ENCODE measurements at places on chromosomes 6 and 20.

DNA sequence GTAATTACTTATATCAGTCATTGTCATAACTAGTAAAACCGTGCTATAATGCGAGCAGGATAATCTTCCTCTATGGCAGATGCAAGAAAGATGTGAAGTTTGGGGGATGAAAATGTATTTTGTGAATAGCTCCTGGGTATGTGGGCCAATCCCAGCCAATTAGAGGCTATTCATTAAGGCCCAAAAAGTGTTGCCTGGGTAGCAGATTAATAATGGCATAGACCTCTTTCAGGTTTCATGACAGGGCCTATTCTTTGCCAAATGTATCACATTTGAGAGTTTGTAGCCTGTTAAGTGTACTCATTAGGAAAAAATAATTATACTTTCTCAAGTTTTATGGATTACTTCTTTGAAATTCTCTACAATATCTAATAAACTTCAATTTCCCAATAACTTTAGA, 199.2 kb upstream of the POU3F2 start:
- DNase-seq = no peak

- DNase-seq = no peak
Measured at GRCh38 chr20:22944062-22944461, 91.0 kb upstream of the SSTR4 start.

GRCh38 chr6:169972101-169972651, 220.8 kb downstream of the ERMARD start:
- DNase-seq = no peak

GRCh38 chr20:60465993-60466686, 507.9 kb downstream of the CDH26 start:
- no peak for DNase-seq

- no peak for DNase-seq
Measured at GRCh38 chr6:160252073-160252813, 6.4 kb downstream of the SLC22A2 start.

DNA sequence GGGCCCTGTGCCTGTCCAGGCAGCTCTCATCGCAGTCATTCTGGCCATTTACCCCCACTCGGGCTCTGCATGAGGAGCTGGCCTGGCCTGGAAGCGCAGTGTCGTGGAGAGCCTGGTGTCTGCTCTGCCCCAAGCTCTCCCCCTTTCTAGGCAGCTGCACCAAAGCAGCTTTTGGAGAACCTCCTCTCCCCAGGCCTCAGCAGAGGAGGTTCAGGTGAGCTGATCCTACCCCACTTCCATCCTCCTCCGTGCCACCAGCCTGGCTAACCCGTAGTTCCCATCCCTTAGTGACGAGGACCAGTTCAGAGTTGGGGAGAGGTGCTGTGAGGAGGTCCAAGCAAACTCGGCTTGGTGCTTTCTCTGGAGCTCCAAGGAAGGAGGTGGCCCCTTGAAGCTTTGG, 30.5 kb upstream of the PHACTR3 start:
- no peak for DNase-seq

DNA sequence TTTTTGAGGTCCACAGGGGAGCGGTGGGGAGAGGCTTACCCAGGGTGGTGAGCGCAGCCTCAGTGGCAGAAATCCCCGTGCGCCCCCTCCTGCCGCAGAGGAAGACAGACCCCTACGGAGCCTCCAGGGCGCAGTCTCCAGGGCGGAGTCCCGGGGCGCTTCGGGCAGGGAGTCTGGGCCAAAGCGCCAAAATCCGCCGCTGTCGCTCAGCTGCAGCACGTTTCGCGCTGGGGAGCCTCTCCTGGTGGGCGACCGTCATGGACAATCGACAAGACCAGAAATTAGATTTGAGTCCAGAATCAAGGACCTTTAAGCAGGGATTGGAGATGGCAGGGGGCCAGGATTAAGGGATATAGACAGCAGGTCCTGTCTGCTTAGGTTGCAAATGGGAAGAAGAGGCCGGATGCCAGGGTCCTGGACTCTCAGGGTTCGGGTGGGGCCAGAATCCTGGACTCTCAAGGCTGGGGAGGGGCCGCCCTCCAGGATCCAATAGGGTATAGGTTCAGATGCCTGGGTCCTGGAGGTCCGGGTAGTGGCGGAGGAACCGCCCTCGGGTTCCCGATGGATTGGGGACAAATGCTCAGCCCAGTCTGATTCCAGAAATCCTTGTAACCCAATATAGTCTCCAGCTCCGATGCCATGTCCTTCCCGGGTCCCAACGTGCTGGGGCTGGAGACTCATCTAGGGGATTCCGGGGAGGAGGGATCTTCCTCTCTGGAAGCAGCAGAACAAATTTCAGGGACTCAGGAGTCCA, 7.9 kb upstream of the HLA-E start:
- no peak for DNase-seq

DNA sequence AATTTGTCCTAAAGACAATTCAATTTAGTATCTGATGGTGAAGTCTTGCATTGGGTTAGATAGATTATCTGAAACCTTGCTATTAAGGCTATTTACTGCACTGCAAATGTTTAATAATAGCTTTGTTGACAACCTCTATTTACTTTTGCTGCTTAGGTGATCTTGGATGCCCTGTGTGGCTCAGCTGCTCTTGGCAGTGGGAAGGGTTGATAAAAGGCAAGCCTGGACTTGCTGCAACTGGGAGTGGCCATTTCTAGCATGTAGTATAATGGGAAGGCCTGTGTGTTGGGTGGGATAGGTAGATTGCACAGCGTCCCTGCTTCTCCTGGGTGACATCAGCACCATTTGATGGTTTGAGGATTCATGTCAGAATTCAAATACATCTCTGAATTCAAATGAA, 49.1 kb downstream of the ARMC2 start:
- no peak for DNase-seq

- DNase-seq = no peak
Measured at GRCh38 chr6:91276315-91276714, 689.4 kb upstream of the MAP3K7 start.

GRCh38 chr6:34511915-34512737, 44.0 kb downstream of the SPDEF start:
- DNase-seq = no peak

DNA sequence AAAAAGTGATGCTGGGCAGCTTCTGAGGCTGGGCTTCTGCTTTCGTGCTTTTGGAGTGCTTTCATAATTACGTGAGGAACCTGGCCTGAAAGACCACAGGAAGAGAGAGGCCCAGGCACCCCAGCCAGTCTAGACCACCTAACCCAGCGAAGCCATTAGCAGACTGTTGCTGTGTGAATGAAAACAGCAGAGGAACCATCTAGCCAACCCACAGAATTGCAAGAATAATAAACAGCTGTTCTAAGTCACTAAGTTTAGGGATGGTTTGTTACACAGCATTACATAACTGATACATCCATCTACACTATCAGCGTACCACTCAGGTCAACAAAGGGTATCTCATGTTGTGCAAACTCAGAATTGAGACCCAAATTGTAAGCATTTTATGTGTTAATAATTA, 34.5 kb downstream of the FGD2 start:
- no peak for DNase-seq

DNA sequence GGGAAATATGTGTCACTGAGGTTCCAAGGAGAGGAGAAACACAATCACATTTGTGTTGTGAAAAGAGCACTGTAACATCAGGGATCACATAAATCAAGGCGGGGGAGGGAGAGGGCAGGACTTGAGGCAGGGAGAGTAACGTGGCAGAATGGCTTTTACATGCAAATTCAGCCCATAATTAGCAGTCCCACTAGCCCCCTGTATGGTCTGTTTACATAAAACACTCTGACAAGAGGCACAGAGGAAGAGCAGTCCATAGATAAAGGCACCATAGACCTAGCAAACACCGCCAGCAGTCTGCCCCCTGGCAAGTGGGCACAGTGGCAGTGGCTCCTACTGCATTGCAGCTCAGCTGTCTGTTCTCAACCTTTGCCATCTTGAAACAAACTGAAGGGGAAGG, 82.7 kb downstream of the LYRM2 start:
- no peak for DNase-seq

DNA sequence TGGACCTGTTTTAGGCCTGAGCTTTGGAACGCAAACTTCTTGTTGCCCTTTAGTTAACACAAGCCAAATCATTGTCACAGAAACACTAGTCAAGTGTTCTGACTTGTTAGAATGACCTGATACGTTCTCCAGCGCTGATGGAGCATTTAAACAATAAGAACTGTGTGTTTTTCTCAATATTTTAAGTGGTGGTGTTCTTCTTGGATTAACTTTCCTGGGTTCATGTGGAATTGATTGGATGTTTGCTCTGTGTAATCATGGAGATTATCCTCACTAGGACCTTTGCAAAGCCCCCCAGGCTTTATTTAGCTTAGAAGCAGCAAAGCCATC, 1.6 kb downstream of the LRRC1 start:
- no peak for DNase-seq

- no peak for DNase-seq
Measured at GRCh38 chr6:38503960-38504682, 135.6 kb downstream of the BTBD9 start.

GRCh38 chr6:111591370-111591900, 14.2 kb downstream of the TRAF3IP2 start:
- no peak for DNase-seq

DNA sequence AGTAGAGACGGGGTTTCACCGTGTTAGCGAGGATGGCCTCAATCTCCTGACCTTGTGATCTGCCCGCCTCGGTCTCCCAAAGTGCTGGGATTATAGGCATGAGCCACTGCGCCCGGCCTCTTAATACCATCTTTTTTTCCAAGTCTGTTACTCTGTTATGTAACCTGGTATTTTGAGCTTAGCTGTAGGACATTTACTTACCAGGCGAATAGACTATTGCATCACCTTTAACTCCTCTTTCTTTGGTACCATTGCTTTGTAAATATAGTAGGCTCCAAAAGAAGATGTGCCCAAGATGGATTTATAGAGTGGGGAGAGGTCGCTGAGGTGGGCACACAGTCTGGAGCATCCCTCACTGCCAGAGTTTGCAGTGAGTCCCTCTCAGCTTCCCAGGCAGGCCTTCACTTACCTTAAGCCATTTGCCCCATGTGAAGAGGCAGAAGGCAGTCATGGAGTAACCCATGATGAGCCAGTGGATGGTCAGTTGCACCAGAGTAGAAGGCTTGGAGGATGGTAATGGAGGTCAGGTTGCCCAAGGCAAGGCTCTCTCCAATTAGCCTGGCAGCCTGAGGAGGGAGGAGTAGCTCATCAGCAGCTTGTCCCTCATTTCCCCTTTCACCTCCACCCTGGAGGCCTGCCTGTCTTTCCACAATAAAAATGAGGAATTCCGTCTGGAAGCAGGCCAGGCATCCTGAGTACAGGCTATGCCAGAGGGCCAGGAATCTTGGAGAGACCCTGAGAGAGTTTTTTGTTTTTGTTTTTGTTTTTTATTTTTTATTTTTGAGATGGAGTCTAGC, 9.7 kb downstream of the TIAM2 start:
- DNase-seq = no peak

DNA sequence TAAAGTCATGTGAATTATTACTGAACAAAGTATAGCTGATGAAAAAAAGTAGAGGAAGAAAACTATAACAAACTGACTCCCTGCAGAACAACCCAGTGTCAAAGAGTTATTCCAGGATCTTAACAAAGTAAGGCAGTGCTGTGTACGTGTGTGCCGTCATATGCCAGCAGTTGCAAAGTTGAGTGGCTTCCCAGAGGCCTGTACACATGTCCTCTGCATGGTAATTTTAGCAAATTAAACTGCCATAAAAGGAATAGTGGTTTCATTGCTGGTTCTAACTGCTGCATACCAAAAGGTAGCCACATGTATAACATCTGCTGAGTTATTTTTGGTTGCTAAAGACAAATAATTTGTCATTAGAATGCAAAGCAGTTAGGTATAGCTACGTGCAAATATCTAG, 44.8 kb downstream of the RIPOR2 start:
- no peak for DNase-seq

DNA sequence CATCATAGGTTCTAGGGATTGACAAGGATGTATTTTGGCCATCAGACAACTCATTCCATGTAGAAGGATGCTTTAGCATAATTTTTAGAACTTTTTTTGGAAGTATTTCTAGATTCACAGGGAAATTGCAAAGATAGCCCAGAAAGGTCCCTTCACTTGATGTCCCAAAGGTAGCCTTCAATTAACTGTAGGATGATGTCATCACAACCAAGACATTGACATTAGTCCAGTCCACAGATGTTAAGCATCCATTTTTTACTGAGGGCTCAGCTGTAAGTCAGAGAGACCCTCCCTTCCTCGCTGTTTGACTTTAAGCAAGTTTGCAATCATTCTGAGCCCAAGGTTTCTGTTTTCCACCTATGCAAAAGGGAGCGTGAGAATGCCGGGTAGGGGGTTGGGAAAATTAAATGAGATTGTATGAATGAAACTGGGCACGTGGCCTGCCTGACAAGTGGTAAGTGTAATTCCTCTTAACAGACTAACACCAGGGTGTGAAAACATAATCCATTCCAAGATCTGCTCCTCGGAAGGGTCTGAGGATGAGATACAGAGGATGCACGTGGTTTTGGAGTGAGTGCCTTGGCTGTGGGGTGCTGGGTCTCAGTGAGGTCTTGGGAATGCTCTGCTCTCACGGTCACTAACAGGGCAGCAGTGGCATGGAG, 126.8 kb downstream of the CDH4 start:
- no peak for DNase-seq

DNA sequence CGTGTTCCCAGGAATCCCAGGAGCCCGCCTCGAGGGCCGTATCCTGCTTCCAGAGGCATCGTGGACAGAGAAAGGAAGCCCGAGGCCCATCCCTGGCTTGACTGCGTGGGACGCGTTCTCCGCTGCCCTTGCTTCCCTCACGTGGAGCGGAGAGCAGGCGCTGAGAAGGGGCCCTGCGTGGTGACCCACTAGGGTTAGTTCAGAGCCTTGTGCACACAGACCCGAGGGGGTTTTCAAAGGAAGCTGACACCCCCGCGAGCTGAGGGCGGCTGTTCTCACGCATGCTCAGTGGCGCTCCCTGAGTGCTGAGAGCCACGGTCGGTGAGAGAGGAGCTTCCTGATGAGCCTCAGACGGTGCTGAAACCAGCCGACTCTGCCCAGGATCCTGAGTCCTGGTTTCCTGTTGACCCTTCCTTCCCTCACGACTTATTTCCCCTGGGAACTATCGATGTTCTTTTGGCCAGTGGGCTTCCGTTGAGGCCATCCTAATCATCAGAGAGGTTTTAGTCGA, 28.9 kb upstream of the CCR6 start:
- DNase-seq = peak; percentile 76

DNA sequence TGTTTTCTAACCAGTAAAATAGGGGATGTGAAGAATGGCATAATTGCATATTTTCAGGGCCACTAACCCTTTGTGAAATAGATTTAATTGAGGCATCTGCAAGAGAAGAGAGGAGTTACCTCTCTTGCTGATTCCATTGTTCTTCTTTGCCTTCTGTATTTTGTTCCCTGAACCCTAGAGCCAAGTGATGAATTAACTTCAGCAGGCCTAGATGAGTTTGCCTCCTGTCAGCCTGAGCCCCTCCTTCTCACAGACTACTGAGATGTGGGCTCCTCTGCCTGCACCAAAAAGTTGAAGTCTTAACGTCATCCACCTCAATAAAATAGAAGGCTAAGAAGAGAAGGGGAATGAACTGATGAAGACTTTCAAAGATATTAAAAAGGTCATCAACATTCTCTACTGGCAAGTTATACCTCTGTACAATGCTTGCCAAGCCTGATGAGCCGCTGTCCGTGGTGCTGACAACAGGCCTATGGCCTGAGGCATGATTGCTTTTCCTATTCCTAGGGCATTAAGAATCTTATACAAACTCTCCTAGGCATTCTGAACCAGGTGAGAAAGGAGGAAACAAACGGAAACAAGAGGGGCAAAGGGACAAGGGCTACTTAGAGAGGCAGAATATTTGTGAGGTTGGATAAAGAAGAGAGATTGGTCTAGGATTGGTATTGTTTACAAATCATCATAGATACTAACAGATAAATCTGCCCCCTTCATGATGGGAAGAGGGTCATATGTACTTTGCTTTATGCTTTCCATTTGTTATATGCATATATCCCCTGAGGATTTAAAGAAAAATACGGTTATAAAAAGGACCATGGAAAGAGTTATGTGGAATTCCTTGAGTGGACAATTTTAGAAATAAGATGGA, 46.8 kb downstream of the CD24 start:
- DNase-seq = no peak
